Glomerular endothelial cell (primary cell): ENCODE measurements at places on chromosomes 3 and 15. TPM values are rescaled to one million over a fixed set of nuclear protein-coding genes. Genes with fewer than 3 reads are reported as not detected.
A peak's percentile ranks its signal among the peaks of the same experiment; 100 is the strongest.

GRCh38 chr3:197286678-197287077 is 11.7 kb downstream of the DLG1 start:
- no peak for DNase-seq

Gene PAQR5
- total RNA-seq: 0.29 TPM in 1 of 2 replicates, not detected in the other

Gene CCNB2
- total RNA-seq: 8.9 and 22.3 TPM in 2 replicates

- DNase-seq: no peak
These were observed 55.9 kb upstream of the PLCL2 start for GRCh38 chr3:16828815-16829214.

DNA sequence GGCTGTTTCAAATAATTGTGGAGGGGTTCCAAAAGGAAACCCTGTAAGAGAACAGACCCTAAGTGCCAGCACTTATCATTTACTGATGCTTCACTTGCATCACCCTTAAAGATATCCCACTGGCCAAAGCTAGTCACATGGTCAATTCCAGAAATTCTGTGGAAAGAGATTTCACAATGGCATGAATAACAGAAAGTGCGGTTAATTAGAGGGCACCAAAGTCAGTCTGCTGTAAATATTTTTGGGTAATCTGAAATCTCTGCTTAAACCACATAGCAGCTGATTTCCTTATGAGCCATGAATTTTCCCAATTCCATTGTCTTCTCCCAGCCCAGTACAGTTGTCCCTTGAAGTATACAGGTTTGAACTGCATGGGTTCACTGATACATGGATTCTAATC is 346.1 kb downstream of the SI start:
- DNase-seq: no peak

GRCh38 chr3:30578479-30578878 is 27.9 kb upstream of the TGFBR2 start:
- DNase-seq: no peak

DNA sequence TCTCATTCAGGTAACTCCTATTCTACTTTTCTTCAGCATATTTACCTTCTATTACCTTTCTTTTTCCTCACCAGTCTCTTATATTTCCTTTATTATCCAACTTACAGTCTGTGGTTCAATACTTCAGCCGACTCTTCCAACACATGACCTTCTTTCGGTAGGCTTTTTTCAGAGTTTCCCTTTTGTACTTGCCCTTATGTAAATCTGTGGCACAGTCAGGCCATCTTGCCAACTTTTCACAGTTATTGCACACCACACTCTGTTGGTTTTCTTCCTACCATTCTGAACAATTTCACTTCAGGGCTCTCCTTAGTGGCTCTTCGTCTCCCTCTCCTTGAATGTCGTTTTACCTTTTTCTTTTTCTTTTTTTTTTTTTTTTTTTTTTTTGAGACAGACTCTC is 427.8 kb downstream of the LPP start:
- DNase-seq: no peak

Gene SCAPER
- 13.8 and 18.9 TPM in 2 replicates for total RNA-seq

DNA sequence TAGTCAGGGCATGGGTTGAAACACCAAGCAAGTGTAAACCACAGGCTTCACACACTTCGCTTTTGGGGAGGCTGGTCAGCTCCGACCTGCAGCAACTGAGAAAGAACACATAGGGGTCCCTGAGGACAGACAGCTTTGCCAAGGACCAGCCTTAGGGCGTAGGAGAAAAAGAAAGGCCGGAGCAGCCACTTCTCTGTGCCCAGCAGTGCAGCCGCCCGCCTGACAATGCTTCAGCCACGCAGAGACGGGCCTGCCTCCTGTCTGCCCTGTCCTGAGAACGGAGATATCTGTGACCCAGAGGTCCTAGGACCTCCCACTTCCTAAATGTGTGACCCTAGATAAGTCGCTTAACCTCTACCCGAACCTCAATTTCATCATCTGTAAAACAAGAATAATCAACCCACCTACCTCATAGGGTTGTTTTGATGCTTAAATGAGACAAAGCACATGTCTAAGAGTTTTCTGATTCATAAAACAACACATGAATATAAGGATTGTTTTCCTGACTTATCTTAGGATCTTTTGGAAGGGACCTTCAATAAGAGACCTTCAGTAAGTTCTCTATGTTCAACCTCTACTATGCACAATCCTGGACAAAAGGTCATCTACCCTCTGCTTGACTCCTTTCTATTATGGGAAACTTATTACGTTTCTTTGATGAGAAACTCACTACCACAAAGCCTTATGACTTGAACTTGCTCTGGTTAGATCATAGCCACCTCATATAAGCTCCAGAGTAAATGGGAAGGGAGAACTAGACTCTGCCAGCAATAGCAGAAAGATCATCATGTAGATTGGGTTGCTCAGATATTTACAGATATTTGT is 32.9 kb upstream of the RFTN1 start:
- no peak for DNase-seq

DNA sequence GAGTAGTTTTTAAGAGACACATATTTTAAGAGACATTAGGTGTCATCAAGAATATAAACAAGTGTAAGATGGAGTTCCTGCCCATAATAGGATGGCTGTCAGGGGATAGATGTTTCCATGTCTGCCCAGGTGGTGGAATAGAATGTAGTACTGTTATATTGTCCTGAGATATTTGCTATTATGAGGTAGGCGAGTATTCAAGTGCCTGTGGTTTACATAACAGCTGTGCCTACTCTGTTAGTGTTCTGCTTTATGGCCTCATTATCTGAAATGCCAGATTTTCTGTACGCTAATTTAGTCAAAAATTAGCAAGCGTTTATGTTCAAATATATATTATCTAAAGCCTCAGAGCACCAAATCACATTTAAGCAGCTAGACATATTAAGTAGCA is 360.2 kb upstream of the ROPN1 start:
- no peak for DNase-seq

DNA sequence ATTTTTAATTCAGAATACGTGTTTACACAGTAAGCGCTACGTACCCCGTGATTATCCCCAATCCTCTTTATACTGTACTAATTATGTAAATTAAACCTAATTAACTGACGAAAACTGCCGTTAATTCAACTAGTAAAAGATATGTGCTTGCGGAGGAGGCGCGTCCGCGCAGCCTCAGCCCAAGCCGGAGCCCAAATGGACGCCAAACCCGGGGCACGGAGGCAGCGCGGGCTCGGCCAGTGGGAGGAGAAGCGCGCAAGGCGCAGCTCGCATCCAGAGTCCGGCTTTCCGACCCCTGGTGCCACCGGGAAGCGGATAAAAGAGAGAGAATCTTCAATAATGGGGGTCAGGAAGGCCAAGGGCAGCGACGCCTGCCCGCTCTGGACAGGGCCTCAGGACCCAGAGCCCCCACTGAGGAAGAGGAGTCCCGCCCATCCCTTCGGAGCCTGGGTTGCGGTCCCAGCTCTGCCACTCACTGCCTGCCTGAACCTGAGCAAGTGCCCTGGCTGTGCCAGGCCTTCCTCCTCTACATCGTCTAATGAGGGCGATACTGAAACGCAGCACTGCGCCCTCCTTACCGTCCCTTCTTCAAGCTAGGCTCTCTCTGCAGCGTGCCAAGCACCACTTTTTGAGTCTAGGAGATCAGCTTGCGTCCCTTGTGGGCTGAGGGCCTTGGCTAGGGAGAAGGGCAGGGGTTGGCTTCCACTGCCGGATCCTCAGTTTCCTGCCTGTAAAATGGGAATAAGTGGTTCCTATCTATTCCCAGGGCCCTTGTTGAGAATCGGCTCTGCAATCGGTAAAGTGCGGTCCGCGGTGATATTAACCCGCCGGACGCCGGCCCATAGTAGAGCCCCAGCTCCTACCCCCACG is 5.0 kb upstream of the SKOR1 start:
- DNase-seq: no peak

DNA sequence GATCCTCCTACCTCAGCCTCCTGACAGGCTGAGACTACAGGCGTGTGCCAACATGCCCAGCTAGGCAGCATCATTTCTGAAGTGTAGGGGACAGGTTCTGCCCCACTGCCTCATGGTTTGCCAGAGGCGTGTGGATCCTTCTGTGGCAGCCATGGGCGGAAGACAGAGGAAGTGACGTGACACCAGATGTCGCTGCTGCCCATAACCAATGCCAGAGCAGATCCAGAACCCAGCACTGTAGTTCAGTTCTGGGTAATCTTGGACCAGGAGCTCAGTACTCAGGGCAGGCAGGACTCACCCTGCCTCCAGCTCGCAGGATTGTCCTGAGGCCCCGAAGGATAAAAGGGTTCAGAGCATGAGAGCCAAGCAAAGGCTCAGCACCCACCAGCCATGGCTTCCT is 8.2 kb downstream of the RBPMS2 start:
- no peak for DNase-seq

Gene GASK1A
- total RNA-seq: not detected in 2 replicates

DNA sequence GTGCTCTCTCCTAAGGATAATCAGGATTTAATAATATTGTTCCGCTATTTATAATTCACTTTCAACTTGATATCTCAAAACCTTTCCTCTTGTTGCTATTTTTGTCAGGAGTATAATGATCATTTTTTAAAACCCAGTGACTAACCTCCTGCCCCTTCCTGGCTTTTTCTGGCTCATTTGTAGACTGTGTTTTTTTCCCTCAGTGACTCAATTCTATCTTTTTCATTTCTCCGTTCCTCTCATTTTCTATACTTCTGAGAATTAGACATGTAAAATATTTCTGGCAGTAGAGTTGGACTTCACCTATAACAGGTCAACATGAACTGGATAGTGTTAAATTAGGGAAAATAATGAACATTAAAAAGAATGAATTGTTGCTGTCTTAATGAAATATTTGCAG is 490.7 kb downstream of the EDEM1 start:
- no peak for DNase-seq

Gene FILIP1L
- total RNA-seq: 54.9 and 70.8 TPM in 2 replicates

Gene KNG1
- total RNA-seq: not detected in 2 replicates

DNA sequence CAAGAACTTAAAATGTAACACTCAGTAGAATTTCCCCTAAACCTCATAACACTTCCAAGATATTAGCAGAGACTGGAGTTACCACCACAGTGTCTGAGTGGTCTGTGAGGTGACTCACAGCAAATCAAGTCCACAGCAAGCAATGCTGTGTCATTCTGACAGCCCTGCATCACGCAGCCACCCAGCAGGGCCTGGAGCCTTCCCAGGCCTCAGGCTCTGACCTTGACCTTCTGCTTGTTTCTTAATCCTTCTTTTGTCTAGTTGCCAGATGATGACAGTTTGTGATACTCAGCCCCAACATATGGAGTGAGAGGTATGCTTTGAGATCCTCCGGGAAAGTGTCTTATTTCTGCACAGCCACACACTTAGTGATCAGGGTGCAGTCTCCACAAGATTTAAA is 82.5 kb downstream of the TOP2B start:
- DNase-seq: no peak

Gene LRRC28
- total RNA-seq: 24.4 and 27.1 TPM in 2 replicates

Gene AMT
- 1.9 and 2.5 TPM in 2 replicates for total RNA-seq

Gene TRIM71
- 0.05 TPM in 1 of 2 replicates, not detected in the other for total RNA-seq

- DNase-seq: peak; percentile 37
These were observed 24.4 kb upstream of the OCA2 start for GRCh38 chr15:28123408-28124023.
